ENCODE measurements at places on chromosomes 4 and X.
A peak's percentile ranks its signal among the peaks of the same experiment; 100 is the strongest.

DNA sequence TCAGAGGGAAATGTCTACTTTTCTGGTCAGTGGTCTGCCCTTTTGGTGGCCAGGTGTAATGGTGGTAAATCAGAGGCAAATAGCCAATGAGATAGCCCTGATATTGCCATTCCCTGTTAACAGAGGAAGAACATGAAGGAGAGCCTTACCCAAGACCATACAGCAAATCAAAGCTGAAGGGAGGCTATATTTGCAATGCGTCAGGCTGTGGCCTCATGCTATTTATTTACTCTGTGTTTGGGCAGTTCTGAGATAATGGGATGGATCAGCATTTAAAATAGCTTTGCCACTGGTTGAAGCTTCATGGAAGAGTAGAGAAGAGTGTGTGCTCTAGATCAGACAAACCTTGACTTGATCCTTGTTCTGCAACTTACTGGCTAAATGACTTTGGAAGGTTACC, 73.3 kb upstream of the MAML3 start:
- DNase-seq, result no peak

DNA sequence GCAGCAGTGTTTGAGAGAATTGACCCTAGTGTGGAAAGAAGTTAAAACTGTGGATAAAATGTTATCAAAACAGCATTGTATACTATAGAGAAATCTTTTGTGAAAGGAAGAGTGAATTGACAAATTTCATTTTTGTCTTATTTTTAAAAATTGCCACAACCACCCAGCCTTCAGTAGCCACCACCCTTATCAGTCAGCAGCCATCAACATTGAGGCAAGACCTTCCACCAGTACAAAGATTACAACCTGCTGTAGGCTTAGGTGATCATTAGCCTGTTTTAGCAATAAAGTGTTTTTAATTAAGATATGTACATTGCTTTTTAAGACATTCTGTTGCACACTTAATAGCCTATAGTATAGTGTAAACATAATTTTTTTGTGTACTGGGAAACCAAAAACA, 91.1 kb downstream of the NFKB1 start:
- DNase-seq, result no peak

- no peak for DNase-seq
These were observed 9.1 kb downstream of the HTRA3 start for GRCh38 chr4:8278421-8279287.

DNA sequence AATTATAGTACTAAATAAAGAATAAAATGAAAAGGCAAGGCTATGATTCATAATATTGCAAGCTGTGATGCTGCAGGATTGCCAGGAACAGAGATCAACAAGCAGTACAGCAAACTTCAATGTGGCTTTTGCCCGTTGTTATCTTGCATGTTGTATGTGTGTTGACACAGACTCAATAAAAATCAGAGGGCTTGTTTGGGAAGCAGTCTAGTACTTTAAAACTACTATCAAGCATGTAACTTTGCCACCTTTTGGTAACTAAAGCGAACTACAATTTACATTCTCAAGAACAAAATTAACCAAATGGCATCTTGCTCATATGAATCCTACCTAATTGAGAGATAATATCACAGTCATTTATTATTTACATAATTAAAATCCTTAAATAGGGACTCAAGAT, 79.8 kb upstream of the GPM6A start:
- peak; percentile 78 for DNase-seq

DNA sequence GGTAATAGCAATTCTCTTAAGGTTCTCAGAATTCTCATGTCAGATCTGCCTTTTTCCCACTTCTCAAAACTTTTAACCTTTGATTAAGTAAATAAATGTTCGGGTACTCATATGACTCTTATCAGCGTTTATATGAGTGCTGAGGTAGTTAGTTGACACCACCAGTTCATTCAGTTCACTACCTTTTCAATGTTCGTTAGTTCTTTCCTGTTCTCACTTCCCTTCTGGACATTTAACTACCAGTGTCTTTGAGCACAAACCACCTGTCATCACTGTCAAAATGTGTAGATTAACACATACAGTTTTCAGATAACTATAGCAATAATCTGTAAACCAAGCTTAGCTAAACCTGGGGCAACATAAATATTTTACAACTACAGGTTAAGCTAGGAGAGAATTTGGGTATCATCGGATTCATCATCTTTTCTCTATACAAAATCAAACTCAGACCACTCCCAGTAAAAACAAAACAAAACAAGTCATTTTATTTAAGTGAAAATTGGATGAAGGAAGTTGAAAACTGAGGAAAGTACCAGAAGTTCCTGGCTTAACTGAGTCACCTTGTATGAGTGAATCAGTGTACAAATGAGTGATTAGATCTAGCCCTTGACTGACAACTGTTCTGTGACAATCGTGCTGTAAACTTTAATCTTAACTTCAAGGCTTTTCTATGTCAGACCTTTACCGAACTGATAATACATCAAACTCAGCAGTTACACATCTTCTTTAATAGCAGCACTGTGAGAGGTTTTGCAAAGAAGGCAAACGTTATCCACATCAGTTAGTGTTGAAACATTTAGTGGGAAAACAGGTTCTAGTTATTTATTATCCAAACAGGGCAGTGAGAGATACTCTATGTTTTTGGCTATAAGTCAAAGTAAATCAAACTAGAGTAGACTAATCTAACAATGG, 41.9 kb downstream of the ARHGEF38 start:
- DNase-seq, result no peak

Data from NCI-H1105 treated with DMSO at 0.1 percent for 48 hours (cell line).